Skeletal muscle cell (primary cell): ENCODE measurements at places on chromosomes 6 and 20.

DNA sequence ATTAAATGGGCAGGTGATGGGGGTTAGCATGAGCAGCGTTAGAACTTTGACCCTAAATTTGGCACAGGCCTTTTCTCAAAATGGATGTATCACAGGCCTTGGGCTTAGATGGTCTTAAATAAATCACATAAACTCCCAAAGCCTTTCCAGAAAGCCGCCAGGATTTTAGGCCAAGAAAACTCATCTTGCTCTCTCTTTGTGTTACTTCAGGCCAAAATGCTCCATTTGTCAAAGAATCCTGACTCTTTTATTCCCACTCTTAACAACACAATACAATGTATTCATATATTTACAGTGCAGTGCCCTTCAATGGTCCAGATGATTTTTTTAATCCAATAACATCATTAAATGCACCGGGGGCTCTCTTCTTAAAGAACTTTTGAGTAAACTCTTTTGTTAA, 5.9 kb upstream of the TCP11 start:
- DNase-seq = no peak

- DNase-seq = no peak
These were observed 598 bp downstream of the TMEM239 start for GRCh38 chr20:2816583-2817340.

GRCh38 chr6:44189257-44189656, 27.5 kb upstream of the MYMX start:
- DNase-seq = no peak

GRCh38 chr6:128507337-128508310, 12.8 kb downstream of the PTPRK start:
- DNase-seq = no peak

DNA sequence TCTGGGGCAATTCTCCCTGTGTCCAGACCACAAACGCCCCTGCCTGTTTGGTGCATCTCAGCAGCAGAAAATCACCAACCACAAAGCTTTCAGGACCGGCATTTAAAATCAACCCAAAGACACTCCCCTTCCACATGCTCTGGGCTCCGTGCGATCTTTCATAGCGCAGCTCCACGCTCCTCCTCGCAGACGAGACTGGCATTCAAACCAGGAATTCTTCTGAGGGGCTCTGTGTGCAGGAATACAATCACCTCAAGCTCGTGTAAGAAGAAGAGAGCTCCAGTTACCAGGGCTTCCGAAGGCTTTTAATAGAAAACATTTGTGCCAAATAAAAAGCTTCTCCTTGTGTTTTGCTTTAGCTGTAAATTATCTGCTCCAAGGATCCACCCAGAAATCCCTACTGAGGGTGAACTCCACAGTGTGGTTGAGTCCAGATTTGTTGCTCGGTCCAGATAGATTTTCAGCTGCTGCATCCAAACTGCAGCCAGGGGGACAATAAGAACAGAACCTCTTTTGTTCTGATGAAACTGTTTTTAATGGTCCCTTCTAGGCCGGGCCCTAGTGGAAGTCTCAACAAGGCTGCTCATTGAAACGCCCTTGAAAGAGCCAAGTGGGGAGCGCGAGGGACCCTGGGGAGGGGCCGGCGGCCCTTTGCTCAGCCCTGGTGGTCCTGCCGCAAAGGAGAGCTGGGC, 16.4 kb upstream of the BMP7 start:
- DNase-seq = no peak

- DNase-seq = no peak
These were observed 58.5 kb upstream of the ATXN1 start for GRCh38 chr6:16819752-16820151.

DNA sequence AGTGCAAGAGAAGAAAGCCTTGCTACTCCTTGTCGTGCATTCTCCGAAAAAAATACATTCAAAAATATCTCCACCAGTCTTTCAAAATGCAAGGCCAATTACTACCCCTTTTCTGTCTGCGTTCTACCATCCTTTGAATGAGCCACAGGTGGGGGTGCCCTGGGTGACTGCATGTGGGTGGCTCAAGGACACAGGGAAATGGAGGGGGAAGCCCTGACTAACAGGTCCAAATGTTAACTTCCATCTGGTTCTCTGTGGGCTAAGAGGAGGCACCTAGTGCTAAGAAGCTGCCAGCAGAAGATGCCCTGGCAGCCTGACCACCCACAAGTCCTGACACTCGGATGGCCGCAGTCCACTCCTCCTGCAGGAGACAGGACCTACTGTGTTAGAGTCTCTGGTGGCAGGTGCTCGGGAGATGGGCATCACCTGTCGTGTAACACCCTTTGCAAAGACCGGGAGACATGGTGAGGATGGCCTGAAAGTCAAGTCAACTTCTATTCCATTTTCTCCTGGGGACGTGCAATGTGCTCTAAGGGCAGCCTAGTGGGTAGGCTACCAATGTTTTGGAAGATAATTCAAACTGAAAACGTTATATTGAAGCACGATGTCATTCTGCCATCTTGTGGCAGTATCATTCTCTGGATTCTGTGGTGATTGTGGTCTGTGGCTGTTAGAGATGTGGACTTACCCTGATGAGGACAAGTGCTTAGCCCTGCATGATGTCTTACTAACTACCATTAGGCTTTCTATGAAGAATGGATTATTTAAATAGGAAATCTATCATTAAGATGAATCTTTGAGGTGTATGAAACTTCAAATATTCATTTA, 27.4 kb upstream of the IGF2R start:
- DNase-seq = no peak

GRCh38 chr6:144758602-144759001, 473.5 kb downstream of the UTRN start:
- no peak for DNase-seq

- DNase-seq = peak; percentile 61
These were observed 38.1 kb downstream of the TBPL1 start for GRCh38 chr6:133991096-133991593.

GRCh38 chr6:30122515-30122914, 9.6 kb upstream of the TRIM31 start:
- no peak for DNase-seq

GRCh38 chr6:161772176-161772575, 498.3 kb upstream of the AGPAT4 start:
- DNase-seq = no peak

GRCh38 chr6:39048481-39049399, at the start of gene GLP1R:
GLP1R (plus strand) TSS chr6:39048781; CDS start chr6:39048841, 60 bp downstream.
- no peak for DNase-seq

DNA sequence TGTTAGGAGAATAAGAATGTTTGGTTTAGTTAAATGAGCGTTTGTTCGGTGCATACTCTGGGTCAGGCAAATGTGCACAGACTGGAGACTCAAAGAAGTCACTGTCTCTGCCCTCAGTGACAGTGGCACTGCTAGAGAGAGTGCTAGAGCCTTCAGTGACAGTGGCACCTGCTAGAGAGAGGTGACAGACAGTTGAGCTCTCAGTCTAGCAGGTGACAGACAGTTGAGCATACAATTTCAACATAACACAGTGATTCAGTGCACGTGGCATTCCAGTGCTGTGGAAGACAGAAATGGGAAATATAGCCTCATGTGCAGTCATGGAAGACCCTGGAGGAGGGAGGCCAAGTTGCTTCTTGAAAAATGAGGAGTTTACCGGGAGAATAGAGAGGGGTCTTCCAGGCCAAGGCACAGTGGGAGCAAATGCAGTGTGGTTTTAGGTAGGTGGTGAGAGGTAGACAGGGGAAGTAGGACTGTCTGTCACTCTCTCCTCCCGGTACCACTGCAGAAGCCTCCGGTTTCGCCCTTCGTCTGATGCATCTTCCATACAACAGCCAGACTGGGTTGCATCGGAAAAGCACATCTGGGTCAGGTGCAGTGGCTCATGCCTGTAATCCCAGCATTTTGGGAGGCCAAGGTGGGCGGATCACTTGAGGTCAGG, 107.9 kb upstream of the CLDN20 start:
- no peak for DNase-seq

- no peak for DNase-seq
These were observed 156.2 kb downstream of the BTBD9 start for GRCh38 chr6:38483526-38483925.

- no peak for DNase-seq
These were observed 18.1 kb downstream of the RIPK1 start for GRCh38 chr6:3086282-3086946.

DNA sequence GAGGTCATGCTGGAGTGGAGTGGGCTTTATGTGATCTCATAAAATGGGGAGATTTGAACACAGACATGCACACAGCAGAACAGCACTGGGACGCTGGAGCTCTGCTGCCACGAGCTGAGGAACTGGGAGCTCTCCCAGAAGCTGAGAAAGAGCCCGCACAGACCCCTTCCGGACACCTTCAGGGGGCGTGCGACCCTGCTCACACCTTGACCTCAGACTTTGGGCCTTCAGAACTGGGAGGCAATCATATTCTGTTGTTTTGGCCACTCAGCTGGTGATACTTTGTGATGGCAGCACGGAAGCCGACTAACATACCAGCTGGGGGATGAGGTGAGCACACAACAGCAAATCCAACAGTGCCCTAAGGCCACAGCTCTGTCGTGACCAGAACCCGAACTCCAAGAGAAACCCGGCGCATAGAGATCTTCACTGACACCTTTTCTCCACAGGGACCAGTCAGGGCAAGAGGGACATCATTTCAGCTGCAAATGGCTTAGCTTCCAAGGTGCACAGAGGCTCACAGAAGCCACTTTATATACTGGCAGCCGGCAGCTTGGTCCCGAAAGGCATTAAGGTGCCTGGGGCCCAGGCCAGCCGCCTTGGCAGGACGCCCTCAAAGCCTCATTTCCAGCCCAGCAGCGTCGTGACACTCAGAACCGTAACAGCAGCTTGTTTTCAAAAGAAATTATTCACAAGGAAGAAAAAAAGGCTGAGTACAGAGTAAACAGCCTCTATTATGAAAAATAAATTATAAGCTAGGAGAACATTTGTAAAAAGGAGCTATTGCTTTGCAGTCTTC, 89.3 kb downstream of the RNASET2 start:
- DNase-seq = no peak

GRCh38 chr20:61753987-61754956, 311.4 kb downstream of the TAF4 start:
- no peak for DNase-seq

- DNase-seq = no peak
These were observed 64.7 kb upstream of the APCDD1L start for GRCh38 chr20:58579819-58580473.

DNA sequence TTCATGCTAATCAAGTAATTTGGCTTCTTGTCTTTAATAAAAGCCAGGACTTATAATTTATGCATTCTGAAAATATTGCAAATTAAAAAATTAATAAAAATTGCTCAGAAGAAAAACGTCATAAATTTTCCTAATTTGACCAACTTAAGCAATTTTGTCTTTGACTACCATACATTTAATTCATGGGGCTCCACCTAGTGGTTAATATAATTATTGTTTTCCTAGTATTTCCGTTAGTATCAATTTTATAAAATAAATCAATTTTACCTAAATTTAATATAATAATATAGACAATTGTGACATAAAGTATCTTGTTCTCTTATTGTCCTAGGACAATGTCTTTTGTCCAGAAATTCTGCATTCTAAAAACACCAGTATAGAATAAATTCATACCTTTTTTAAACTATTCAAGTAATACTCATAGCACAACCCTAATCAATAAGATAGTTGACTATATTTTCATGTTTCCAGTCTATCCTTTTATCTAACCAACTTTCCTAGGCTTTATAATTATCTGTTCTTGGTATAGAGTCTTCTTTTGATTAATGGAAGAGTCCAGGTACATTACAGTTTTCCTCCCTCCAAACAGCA, 319.9 kb downstream of the TRDN start:
- no peak for DNase-seq
